ENCODE measurements at places on chromosomes 7 and 10.

DNA sequence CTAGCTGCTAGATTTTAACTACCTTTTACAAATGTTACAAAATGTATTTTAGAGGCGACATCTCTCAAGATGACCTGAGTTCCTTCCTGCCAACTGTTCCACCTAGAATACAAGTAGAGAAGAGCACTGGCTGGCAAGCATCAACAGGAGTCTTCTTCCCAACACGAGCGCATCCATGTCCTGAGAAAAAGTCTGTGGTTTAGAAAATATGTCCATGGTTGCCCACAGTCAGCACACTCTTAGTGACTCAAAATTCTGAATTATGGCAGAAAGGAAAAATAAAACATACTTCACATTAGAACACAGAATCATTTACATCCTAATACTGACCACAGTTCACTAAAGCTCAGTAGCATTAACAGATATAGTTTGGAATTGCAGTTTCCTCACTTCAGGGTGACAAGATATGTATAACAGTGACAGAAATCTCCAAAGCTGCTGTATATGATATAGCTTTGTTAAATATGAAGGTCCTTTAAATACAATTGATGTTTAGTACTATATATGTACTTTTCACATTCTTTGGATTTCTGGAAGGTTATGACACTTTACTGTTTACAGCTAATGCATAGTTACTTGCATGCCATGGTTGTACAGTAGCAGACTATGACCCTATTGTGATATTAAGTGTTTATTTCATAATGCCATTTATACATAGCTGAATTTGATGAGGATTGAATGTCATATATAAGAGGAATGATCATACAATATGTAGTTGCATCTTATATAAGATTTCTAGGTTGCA lies 327.1 kb downstream of the GFRA1 start:
- H3K27ac ChIP-seq = no peak overlapping the region
- H3K27me3 ChIP-seq = no peaks in the 10 kb centered on the region
- no peaks in the 10 kb centered on the region for H3K4me1 ChIP-seq
- H3K36me3 ChIP-seq = no peaks in the 10 kb centered on the region

GRCh38 chr10:77622889-77623291 lies 14.7 kb downstream of the KCNMA1 start:
- no peaks in the 10 kb centered on the region for H3K36me3 ChIP-seq
- H3K27me3 ChIP-seq = no peaks in the 10 kb centered on the region
- no peak overlapping the region for H3K4me3 ChIP-seq
- no peak overlapping the region for H3K27ac ChIP-seq

- no peak overlapping the region for H3K27ac ChIP-seq
- H3K36me3 ChIP-seq = no peaks in the 10 kb centered on the region
- no peak for DNase-seq
- no peak overlapping the region for H3K4me3 ChIP-seq
- H3K4me1 ChIP-seq = no peaks in the 10 kb centered on the region
Observed at GRCh38 chr10:66835400-66835799, 90.4 kb upstream of the LRRTM3 start.

DNA sequence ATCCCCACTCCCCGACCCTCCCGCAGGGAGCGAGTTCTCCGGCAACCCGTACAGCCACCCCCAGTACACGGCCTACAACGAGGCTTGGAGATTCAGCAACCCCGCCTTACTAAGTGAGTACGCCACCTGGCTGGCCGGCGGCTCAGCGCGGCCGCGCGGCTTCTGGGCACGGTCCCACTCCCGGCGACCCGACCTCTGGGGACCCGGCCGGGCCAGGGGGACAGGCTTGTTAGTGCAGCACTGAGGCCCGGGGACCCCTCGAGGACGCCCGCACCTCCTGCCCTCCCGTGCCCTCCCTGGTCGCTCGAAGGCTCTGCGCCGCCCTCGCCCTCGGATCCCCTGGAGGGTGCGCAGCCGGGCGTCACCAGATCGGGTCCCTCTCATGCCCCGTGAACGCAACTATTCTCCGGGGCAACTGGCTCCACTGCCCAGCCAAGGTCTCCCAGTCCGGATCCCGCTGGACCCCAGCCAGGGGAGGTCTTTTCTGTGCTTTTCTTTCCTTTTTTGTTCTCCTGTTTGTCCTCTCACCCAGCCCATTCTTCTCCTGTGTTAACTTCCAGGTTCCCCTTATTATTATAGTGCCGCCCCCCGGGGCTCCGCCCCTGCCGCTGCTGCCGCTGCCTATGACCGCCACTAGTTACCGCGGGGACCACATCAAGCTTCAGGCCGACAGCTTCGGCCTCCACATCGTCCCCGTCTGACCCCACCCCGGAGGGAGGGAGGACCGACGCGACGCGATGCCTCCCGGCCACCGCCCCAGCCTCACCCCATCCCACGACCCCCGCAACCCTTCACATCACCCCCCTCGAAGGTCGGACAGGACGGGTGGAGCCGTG lies 81.8 kb downstream of the PAX2 start:
- no peaks in the 10 kb centered on the region for H3K36me3 ChIP-seq
- H3K4me1 ChIP-seq = no peaks in the 10 kb centered on the region
- DNase-seq = no peak
- no peak overlapping the region for H3K27ac ChIP-seq

GRCh38 chr10:124340033-124340760 lies 78.5 kb downstream of the OAT start:
- no peak overlapping the region for H3K4me3 ChIP-seq
- H3K27ac ChIP-seq = no peak overlapping the region
- no peak for DNase-seq
- no peaks in the 10 kb centered on the region for H3K27me3 ChIP-seq

- peaks cover 6% of the 10 kb centered on the region for H3K4me1 ChIP-seq
- H3K27me3 ChIP-seq = no peaks in the 10 kb centered on the region
- H3K27ac ChIP-seq = no peak overlapping the region
- no peaks in the 10 kb centered on the region for H3K36me3 ChIP-seq
- DNase-seq = no peak
Observed at GRCh38 chr10:30509508-30509907, 75.5 kb downstream of the MAP3K8 start.

- H3K4me3 ChIP-seq = peak overlapping the region; percentile 70
- DNase-seq = peak; percentile 69
- no peaks in the 10 kb centered on the region for H3K27me3 ChIP-seq
Observed at GRCh38 chr7:150406567-150407421, 27.7 kb downstream of the ZNF775 start.

DNA sequence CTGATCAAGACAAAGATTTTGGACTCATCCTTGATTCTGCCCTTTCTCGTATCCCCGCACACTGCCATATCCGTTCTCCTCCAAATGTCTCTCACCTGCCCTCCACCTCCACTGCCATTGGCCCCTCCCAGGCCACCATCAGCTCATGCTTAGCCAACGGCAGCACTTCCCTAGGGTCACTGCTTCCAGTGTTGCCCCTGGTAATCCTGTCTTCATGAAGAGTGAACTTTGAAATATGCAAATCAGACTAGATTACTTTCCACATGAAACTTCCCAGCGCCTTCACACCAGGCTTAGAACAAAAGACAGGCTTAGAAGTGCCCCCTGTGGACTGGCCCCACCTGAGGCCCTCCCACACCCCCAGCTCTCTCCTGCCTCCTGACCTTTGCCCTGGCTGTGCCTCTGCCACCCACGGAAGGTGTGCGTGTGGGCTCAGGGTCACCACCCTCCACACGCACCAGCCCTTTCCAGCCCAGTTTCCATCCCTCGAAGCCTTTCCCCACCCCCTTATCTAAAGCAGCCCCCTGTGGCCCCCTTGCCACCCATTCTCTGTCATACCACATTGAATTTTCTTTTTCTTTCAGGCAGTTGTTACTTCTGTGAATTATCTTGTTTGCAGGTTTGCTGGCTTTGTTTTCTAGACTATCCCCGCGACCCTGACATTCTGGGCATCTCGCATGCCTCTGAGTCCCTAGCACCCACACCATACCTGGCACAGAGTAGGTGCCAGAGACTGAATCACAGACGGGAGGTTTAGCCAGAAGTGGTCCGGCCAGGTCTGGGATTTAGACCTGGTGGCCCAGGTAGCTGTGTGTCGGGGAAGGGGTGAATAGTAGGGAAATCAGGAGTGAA lies 26.8 kb upstream of the C10orf53 start:
- H3K4me1 ChIP-seq = no peaks in the 10 kb centered on the region
- no peak overlapping the region for H3K4me3 ChIP-seq
- H3K27me3 ChIP-seq = no peaks in the 10 kb centered on the region
- no peaks in the 10 kb centered on the region for H3K36me3 ChIP-seq
- no peak for DNase-seq

DNA sequence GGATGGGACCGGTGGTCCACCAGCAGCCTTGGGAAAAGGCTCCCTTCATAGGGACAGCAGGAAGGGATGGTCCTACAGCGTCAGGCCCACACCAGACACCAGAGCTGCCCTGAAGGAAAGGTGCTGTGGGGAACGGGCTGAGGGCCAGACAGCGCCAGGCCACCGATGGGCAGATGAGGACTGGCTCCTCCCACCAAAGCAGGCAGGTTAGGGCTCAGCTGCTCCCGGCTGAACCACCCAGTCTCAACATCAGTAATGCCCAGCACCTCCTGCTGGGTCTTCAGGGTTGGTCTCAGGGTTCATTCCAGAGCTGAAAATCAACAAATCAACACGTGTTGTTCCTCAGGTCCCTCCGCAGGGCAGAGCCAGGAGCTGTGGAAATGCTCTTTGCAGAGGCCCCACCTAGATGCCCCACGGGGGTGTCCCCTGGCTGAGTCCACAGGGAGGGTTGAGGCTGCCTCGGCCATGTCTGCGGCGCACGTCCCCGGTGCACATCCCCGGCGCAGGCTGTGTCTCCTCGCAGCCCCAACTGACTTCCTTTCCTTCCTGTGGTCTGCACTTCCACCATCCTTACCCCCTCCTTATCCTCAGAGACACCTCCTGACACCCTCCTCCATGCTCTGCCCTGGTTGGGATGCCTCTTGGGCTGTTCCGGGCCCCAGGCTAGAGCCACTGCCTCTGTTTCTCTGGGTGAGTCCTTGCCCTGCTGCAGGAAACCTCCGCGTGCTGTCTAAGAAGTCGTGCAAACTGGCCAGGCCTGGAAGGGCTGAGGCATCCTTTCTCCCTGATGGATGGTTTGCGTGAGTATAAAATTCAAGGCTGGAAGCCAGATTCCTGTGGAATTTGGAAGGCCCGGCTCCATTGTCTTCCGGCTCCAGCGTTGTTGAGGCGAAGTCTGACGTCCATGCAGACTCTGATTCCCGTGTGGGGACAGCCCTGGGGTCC lies 32.8 kb upstream of the CFAP46 start:
- H3K36me3 ChIP-seq = no peaks in the 10 kb centered on the region
- H3K4me1 ChIP-seq = no peaks in the 10 kb centered on the region
- no peak overlapping the region for H3K27ac ChIP-seq
- no peaks in the 10 kb centered on the region for H3K27me3 ChIP-seq
- no peak for DNase-seq

DNA sequence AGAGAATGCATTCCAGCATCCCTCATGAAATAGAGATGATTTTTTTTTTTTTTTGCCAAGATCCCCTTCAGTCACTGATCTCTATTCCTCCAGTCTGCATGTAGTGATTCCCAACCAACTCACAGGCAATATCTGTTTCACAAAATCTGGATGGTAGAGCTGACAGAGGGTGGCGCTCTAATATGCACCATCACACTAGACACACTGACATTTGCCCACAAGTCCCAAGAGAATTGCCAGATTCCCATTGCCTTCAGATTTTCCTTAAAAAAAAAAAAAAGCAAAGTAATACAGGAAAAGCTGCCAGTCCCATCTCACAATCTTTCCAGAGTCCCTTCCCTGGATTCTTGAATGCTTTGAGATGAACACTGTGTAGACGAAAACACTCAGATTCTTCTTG lies 301.0 kb downstream of the SORCS1 start:
- H3K27ac ChIP-seq = no peak overlapping the region
- H3K36me3 ChIP-seq = no peaks in the 10 kb centered on the region
- no peaks in the 10 kb centered on the region for H3K4me1 ChIP-seq
- no peak overlapping the region for H3K4me3 ChIP-seq
- DNase-seq = no peak
- H3K27me3 ChIP-seq = no peaks in the 10 kb centered on the region

DNA sequence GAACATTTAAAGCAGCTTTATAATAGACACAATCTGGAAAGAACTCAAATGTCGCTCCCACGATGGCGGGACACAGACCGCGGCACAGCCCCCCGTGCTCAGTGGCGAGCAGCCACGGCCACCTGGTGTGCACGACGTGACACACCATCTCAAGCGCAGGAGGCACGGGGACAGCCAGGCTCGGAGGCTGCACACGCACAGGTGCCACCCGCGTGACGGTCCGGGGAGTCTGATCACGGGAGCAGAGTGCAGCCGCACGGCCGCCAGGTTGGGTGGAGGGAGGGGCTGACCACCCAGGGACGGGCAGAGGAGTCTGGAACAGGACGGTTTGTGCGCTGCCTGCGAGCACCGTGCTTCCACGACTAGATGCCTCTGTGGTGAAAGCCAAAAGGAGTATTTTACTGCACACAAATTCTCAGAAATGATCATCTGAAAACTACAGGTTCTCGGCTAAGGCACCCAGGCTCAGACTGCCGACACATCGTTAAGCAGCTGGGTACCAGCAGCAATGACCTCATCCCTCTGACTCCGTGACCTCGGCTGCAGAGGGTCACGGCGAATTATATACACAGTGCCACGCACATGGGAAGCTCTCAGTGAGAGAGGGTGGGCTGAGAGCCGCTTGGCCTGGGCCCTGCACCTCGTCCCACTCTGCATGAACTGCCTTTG lies 7.5 kb upstream of the GPER1 start:
- H3K36me3 ChIP-seq = no peaks in the 10 kb centered on the region
- H3K27me3 ChIP-seq = no peaks in the 10 kb centered on the region
- no peaks in the 10 kb centered on the region for H3K4me1 ChIP-seq

DNA sequence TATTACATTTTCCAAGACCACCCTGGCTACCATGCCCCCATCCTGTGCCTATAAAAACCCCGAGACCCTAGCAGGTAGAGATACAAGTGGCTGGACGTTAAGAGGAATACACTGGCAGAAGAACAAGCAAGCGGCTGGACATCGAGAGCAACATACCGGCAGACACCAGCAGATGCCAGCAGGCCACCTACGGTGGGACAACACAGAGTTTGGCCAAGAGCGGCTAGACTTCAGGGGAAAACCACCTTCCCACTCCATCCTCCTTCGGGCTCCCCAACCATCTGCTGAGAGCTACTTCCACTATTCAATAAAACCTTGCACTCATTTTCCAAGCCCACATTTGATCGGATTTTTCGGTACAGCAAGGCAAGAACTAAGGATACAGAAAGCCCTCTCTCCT lies 70.3 kb downstream of the ORC5 start:
- no peak for DNase-seq
- H3K27me3 ChIP-seq = no peaks in the 10 kb centered on the region
- peaks cover 22% of the 10 kb centered on the region for H3K36me3 ChIP-seq
- no peak overlapping the region for H3K27ac ChIP-seq

- H3K36me3 ChIP-seq = no peaks in the 10 kb centered on the region
- H3K4me3 ChIP-seq = no peak overlapping the region
- no peaks in the 10 kb centered on the region for H3K4me1 ChIP-seq
- H3K27ac ChIP-seq = peak overlapping the region; percentile 42
- no peak for DNase-seq
Observed at GRCh38 chr7:29976673-29977415, 12.8 kb downstream of the SCRN1 start.

GRCh38 chr10:29617880-29618340 lies 16.9 kb downstream of the SVIL start:
- no peaks in the 10 kb centered on the region for H3K27me3 ChIP-seq
- H3K27ac ChIP-seq = no peak overlapping the region
- H3K36me3 ChIP-seq = no peaks in the 10 kb centered on the region
- DNase-seq = no peak

Data from Peyer's patch (tissue), 4 donors.